ENCODE measurements at places on chromosomes 1 and 21.

GRCh38 chr21:29418813-29419212 is 120.1 kb downstream of the BACH1 start:
- DNase-seq = no peak

GRCh38 chr1:3327936-3328590 is 126.4 kb upstream of the ARHGEF16 start:
- DNase-seq = no peak

- no peak for DNase-seq
Measured at GRCh38 chr1:29555043-29555620, 318.8 kb downstream of the PTPRU start.

- DNase-seq = no peak
Measured at GRCh38 chr1:113046569-113046968, 26.4 kb upstream of the LRIG2 start.

- DNase-seq = no peak
Measured at GRCh38 chr1:221891708-221892107, 149.8 kb upstream of the DUSP10 start.

DNA sequence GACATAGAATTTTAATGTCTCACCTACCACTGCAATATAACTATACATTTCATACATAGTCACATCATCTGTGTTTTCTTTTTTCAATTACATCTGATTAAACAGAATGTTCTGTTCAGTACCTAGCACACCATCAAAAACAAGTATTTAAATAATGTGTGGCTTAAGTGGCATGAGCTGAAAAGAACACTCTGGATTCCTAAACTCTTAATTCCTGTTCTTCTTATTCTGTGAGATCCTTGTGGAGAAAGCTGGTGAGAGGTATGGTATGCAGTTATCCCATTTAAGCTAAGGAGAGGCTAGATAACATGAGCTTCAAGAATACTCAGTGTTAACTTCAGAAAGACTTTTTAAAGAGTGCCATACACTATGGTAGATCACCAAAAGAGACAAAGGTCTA is 5.5 kb downstream of the TP53BP2 start:
- DNase-seq = no peak

GRCh38 chr1:78520216-78520615 is 29.4 kb downstream of the PTGFR start:
- no peak for DNase-seq

GRCh38 chr1:229579059-229579673 is 20.7 kb upstream of the ABCB10 start:
- DNase-seq = no peak

- no peak for DNase-seq
Measured at GRCh38 chr21:31520561-31521098, 138.9 kb upstream of the SOD1 start.

DNA sequence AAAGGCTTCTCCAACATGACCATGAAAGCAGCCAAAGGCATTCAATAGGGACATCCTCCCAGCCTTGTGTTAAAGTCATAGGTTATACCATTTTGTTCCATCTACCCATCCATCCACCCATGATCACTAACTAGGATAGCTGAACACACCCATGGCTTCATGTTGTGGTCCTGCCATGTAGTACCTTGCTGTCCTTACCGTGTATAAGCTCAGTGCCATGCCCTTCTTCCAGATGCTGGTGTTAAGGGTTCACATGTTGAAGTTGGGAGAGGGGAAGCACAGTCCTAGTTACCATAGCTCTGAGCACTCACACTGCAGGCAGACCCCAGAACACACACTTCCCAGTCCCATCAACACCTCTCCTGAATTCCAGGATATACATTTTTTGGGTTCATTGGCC is 51.5 kb downstream of the ATP5PO start:
- DNase-seq = no peak

- DNase-seq = no peak
Measured at GRCh38 chr21:35203093-35203977, 154.2 kb upstream of the RUNX1 start.

DNA sequence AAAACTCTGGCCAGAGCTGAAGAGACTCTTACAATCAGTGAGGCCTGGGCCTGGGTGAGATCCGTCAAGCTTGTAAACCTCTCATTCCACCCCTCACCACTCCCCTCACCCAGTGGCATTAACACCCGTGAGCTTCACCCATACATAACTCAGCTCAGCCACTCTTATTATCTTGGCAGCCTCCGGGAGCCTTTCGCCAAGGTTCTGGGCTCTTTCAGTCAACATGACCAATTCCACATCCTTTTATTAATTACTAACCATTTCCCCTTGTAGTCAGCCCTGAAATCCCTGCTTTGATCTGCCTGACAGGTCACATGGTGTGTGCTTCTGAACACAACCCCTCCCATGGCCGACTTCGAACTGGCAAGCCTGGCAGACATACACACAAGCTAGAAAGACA is 134.8 kb downstream of the SETD4 start:
- no peak for DNase-seq

GRCh38 chr1:21852282-21853130 is 40.4 kb downstream of the LDLRAD2 start:
- no peak for DNase-seq

DNA sequence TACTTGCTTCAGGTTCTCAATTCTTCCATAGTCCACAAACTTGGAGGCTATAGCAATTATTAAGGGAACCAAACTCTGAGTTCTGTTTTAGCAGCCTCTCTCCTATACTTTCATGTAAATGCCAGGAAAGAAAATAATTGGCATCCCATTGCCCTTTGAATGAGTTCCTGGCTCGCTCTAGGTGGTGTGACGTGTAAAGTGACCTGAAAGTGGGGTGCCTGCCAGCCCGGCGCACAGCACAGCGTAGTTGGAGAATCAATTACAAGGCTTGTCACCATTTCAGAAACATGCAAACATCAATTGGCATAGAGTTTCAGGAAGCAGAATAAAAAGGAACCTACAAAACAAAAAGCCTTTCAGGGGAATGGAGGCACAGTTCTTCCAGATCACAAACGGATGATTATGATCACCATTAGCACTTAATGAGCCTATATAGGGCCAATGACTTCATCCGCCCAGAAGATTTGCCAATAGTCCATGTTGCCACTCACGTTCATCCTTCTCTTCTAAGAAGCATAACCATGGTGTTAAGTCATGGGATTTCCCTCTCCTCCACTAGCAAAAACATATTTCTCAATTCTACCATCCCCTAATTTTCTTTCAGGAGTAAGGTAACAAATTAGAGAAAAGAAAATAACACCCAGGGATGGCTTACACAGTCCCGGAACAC is 354.6 kb upstream of the ADGRL2 start:
- DNase-seq = no peak

DNA sequence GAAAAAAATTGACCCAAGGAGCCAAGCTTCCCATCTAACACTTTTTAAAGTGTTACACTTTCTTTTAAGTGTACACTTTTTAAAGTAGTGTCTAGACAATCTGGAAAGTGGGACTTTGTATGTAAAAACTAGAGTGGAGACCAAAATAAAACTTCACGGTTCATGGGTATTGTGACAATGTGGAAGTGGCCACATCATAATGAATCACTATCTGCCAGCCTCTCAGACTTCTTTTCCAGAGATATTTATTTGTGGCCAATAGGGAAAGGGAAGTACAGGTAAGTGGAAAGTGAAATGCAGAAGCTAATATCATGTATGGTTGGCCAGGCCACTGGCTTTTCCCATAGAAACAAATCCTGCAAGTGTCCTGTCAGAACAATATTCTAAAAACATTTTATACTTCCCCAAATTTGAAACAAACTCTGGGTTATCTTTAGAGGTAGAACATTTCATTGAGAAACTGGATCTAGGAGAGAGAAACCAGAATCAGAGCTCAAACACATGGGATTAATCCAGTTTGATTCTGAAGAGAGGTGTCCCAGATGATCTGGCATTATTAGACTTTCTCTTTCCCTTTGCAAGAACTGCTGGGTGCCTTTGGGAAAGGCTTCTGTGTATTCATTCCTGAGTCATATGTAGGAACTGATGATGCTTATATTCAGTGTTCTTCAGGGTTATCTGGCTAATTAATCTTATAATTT is 2.0 kb downstream of the TNFSF18 start:
- no peak for DNase-seq

- no peak for DNase-seq
Measured at GRCh38 chr1:163054181-163054591, 15.0 kb upstream of the RGS4 start.

DNA sequence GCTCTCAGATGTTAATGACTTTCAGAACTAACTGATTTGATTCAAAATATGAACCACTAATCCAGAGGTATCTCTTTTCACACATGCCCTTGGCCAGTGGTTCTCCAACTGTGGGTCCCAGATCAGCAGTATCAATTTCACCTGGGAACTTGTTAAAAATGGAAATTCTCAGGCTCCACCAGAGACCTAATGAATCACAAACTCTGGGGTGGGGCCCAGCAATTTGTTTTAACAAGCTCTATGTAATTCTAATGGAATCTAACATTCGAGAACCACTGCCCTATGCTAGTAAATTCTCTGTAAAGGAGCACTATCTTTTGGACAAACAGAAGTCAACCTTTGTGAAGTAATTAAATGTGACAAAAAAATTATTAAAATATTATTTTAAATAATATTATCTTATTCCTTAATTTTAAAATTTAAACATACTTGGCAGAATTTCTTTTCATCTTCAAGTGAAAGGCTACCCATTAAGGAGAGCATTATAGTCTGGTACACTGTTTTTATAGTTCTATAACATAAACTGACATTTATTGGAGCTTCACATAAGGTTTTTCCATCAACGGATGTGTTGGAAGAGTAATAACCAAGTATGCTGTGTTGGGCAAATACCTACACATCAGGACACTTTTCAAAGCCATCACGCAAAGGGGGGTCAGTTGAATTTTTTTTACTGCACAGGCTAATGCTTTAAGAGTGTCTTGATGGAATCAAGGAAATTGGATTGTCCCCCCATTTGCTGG is 130.4 kb downstream of the LHX4 start:
- DNase-seq = no peak

DNA sequence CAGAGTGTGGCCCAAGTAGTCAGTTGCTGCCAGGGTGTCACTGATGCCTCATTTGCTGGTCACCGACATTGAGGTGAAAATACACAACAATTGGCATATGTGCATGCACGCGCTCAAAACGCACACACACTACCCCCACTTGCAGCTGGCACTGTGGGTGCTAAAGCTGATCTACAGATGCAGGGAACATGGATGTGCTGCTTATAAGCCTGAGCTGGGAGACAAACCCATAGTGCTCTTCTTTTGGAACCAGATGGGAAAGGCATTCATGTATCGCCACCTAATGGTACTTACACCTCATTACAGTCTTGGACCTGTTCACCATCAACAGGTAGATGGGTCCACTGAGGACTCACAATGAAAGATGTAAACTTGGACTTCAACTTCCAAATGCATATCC is 70.3 kb upstream of the CAMK1G start:
- DNase-seq = no peak

- no peak for DNase-seq
Measured at GRCh38 chr21:46037331-46038325, 56.1 kb downstream of the COL6A1 start.

DNA sequence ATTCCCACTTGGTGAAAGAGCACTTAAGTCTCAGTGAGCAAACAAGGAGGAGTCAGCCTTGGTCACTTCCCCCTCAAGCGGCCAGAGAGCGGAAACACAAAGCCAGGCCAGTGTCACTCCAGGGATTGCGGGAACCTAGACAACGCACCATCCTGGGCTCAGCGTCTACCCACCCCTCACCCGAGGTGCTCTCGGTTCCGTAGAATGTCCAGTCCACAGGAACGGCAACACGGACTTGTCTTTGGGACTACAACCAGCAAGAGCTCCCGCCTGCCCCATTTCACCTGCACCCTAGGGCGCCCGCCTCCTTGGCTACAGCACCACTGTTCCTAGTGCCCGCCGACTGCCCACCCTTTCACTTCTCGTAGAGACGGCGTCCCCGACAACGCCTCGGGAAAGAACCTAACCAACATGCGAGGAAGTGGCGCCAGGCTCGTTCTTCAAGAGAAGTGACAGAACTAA is 509 bp downstream of the GDAP2 start:
- no peak for DNase-seq

GRCh38 chr1:171261336-171261735 is 13.0 kb downstream of the FMO1 start:
- DNase-seq = no peak

DNA sequence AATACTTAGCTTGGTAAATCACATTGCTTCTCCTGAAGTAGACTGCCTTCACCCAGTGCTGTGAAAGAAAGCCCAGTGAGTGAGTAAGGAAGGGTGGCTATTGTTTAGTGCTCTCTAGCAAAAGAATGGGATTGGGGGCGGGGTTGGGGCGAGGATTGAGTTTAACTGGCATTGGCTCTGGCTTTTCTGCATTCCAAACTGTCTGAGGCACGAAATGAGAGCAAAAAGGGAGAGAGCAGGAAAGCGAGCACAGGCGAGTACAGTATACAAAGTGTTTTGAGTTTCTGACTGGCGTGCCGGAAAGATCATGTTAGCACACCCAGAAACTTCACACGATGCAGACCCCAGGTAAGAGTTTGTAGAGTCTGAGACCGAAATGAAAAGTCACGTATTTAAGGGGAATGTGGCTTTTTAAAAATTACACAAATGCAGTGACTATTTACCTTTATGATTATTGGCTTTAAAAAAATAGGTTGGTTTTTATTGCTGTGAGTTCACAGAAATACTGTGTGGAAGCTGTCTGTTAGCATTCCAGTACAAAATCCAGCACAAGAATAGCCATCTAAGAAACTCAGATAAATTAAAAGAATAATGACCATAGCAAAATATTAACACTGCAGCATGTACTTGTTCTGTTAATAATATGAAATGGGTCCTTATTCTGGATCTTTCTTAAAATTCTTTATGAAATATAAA is 155.4 kb downstream of the CLEC20A start:
- DNase-seq = no peak

GRCh38 chr1:117416004-117416403 is 48.8 kb downstream of the MAN1A2 start:
- no peak for DNase-seq

GRCh38 chr1:59539961-59540681 is 243.2 kb downstream of the FGGY start:
- no peak for DNase-seq

- peak; percentile 66 for DNase-seq
Measured at GRCh38 chr1:165367375-165367993, 11.0 kb upstream of the LMX1A start.

DNA sequence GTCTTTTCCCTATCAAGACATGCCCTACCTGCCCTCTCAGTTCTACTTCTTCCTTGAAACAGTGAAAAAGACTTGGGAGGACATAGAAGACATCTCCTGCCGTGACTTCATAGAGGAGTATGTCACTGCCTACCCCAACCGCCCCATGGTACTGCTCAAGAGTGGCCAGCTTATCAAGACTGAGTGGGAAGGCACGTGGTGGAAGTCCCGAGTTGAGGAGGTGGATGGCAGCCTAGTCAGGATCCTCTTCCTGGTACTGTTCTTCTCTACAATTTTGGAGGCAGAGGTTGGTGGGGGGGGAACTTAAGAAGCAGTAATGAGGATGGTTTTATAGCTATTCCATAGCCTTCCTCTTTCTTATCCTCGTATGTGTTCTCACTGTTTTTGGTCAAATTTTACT is 18.7 kb downstream of the SETDB1 start:
- DNase-seq = no peak

- no peak for DNase-seq
Measured at GRCh38 chr1:65681096-65681495, 111.6 kb upstream of the PDE4B start.

Data from activated CD8-positive, alpha-beta memory T cell treated with anti-CD3 and anti-CD28 coated beads for 1 hour (primary cell).